NCI-H1417 treated with DMSO at 0.1 percent for 48 hours (cell line): ENCODE measurements at places on chromosomes 13 and 19.

GRCh38 chr13:40494513-40494912 lies 171.9 kb downstream of the FOXO1 start:
- DNase-seq: no peak

- DNase-seq: peak; percentile 21
Measured at GRCh38 chr19:48588670-48589401, 17.7 kb upstream of the SPACA4 start.

DNA sequence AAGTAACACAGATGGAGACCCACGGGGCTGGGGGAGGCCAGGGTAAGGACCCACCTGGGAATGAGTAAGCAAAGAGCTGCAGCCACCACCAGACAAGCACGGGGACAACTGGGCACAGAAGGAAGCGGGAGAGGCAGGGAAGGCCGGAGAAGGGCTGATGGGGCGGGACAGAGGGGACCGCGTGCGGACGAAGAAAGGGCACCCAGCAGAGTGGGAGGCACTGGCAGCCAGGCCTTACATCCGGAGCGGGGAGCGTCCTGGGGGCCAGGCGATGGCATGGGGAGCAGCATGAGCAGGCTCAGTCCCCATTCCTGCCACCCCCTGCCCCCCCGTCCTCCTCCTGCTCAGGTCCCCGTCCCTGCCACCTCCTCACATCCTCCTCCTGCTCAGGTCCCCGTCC lies 3.0 kb downstream of the PROZ start:
- no peak for DNase-seq

DNA sequence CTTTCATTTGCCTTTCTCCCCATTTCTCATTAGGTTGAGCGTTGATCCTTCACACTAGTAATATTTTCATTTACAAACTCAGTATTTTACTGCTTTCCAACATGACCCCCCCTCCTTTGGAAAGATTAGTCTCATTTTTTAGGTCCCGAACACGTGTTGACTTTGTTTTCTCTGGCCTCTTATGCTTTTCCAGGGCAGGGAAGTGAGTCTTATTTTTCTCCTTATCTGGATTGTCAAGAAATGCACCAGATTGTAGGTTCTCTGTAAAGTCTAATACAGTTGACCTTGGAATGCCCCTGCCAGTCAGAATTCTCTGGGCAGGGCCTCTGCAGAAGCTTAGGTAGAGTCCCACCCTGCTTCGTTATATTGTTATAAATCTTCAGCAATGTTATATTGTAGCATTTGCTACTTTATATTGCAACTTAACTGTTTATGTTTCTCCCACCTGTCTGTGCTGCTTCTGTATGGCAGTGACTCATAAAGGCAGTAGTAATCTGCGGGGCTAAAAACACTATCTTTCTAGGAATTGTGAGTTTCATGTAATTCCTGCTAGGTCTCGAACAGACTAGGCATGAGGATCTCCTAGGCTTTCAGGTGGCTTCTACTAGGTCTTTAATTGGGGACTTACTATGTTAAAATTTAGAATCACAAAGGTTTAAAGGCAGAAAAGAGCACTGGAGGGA lies 2.0 kb downstream of the TDRD3 start:
- no peak for DNase-seq

- no peak for DNase-seq
Measured at GRCh38 chr13:48567515-48568369, 34.9 kb upstream of the RCBTB2 start.

GRCh38 chr19:5470264-5470671 lies 15.1 kb downstream of the ZNRF4 start:
- no peak for DNase-seq

GRCh38 chr19:17829855-17830566 lies 8.7 kb upstream of the INSL3 start:
- no peak for DNase-seq

- DNase-seq: no peak
Measured at GRCh38 chr13:24063281-24063877, 97.1 kb upstream of the SPATA13 start.

DNA sequence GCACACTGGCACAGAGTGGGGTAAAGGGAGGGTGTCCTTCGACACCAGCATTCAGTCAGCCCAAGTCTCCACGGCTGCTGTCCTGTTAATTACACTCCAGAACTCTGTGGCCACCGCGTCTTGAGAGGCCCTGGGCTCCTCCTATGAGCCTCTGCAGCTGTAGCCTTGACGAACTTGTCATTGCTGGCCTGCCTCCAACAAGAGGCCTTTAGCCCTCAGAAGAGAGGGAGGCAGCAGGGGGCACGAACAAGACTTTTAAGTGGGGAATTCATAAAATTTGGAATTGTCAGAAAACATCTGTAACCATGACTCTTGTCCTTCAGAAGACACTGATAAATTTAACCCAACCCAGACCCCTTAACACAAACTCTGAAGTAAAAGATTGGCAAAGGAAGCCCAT lies 241.9 kb downstream of the UQCRFS1 start:
- DNase-seq: no peak

- DNase-seq: no peak
Measured at GRCh38 chr19:49113762-49114629, at the start of gene LIN7B. TSS of gene LIN7B (plus strand) at chr19:49114370. CDS start at chr19:49114405, 35 bp downstream.

- DNase-seq: no peak
Measured at GRCh38 chr19:2477732-2478191, 1.8 kb downstream of the GADD45B start.

GRCh38 chr13:46756977-46757376 lies 40.0 kb downstream of the ESD start:
- no peak for DNase-seq

DNA sequence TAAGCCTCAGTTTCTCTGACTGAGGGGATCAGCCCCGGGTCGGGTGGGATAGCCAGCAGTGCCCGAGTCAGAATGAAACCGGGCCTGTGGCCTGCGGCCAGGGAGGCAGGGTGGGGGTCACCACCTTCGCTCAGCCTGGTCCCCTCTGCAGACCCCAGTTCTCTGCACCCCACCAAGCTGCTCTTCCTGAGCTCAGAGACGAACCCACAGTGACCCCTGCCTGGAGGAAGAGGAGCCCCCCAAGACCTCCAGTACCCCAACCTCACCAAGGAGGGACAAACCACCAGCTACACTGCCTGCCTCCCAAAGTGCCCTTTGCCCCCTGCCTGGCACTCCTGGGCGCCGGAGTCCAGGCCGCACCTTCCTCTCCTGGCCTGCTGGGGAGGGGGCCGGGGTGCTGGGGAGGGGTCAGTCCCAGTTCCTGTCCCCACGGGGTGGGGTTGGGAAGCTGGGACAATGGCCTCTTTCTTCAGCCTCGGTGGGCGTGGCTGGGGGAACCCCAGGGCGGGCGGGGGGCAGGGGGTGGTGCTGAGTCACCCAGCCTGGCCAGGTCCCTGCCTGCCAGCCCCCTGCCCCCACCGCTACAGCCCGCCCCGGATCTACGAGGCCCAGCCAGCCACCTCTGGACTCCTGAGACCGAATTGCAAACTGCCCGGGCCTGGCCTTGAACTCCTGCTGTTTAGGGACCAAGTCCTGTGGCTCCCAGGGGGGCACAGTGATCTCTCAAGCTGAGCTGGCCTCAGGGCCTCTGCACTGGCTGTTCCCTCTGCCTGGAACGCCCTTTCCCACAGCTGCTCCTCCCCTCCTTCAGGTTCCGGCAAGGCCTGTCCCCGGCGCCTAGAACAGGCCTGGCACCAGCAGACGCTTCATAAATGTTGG lies 14.3 kb downstream of the ZBTB7A start:
- no peak for DNase-seq

- no peak for DNase-seq
Measured at GRCh38 chr13:99974296-99974938, 2.9 kb upstream of the ZIC5 start.

- DNase-seq: no peak
Measured at GRCh38 chr19:39864118-39864517, 17.9 kb upstream of the FBL start.

- DNase-seq: no peak
Measured at GRCh38 chr13:98253526-98253925, 76.5 kb upstream of the RNF113B start.
